ENCODE measurements at places on chromosomes 2 and 18.

DNA sequence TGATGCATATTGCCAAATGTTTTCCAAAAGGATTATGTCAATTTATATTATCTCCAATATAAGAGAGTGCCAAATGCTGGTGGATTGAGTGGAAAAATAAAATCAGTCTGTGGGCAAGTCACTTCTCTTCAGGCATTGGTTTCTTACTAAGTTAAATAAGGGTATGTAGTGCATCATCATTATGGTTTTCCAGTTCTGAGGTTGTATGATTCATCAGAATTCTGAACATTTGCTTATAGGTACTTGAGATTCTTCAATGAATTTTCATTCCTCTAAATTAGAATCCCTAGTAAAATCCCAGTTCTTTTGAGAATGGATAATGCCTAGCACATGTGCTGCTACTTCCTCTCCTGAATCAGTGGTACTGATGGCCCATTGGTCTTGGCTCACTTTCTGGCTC, 188.9 kb upstream of the OSR1 start:
- DNase-seq = no peak

- no peak for DNase-seq
Measured at GRCh38 chr2:235070063-235070706, 118.4 kb downstream of the SH3BP4 start.

GRCh38 chr2:198162276-198162675, 357.9 kb downstream of the PLCL1 start:
- DNase-seq = no peak

DNA sequence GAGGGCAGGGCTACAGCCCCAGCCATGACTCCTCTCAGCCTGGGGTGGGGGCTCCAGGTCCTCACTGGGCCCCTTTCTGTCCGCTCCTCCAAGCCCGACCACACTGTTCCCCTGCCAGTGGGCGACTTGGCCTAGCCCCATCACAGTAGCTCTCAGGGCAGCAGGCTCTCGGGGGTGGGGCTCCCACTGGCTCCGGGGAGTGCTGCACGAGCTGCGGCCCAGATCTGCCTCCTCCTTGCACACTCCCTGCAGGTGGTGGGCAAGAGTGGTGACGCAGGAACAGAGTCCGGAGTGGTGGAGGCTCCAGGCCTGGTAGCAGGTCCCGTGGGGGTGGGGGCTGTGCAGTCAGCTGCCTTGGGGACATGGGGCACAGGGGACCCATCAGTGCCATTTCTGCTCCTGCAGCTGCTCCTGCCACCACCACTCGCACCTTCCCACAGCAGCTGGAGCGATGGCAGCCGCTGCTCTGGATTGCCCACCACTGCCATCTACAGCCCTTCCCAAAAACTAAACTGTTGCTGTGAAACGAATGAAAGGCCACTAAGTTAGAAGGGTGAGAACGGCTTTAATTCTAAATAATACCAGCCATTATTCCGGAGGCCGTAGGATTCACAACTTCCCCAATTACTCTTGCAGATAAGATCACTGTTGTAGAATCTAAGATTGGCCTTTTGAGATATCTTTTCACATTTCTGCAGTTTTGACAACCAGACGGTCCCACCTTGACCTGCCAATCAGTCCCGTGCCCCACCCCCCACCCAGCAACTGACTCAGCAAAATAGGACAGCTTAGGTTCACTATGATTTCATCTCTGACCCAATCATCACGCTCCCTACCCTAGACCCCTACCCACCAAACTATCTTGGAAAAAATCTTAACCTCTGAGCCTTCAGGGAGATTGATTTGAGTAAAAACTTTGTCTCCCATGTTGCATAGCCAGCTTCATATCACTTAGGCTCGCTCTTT, 530.2 kb downstream of the DCC start:
- DNase-seq = no peak

DNA sequence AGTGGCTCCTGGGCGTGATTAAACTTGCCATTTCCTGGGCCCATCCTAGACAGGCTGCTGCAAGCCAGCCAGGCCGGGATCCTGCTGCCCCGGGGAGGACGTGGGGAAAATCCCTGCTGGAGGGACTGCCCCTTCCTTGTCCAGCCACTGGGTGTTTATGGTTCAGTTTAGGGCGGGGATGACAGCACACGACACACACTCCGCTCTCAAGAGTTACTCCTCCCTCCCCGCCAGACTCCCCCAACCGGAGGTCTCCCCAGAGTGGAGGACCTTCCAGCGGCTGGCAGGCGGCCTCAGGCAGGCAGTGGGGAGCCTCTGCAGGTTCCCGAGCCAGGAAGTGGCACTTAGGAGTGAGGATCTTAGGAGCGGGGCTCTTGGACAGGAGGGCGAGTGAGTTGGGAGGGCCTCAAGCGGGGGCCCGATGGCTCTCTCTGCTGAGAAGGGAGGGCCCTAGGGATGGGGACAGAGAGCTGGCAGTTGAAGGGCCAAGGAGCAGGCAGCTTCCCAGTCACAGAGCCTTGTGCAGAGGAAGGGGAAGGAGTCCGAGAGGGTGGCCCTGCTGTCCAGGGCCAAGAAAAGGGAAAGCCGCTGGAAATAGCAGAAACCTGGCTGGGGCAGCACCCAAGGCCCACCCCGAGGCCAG, 5.7 kb upstream of the GPR35 start:
- no peak for DNase-seq

- DNase-seq = no peak
Measured at GRCh38 chr2:130337735-130338325, 4.9 kb upstream of the IMP4 start.

DNA sequence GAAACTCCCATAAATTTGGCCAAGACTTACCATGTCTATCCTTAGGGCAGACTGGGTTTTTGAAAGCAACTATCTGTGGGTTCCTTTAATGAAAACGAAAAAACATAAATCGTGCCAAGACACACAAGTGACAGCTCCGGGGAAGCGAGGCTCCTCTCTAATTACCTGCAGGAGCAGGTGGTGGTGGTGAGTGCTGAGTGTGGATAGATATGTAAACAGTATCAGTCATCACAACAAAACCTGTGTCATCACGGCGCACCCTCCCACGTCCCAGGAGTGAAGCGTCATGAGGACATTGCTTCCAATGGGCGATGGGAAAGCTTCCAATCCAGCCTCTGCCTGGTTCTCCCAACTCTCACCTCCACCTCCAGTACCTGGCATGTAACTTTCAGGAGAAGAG, 31.3 kb downstream of the ACKR3 start:
- no peak for DNase-seq

- DNase-seq = no peak
Measured at GRCh38 chr2:19902216-19902740, 495 bp upstream of the TTC32 start.
